Melanocyte of skin (primary cell): ENCODE measurements at places on chromosomes 5 and 9. TPM values are rescaled to one million over a fixed set of nuclear protein-coding genes. Genes with fewer than 3 reads are reported as not detected.

AK8 gene
- 0.36 and 1.4 TPM in 2 replicates for total RNA-seq

IL13 gene
- 0.36 TPM in 1 of 2 replicates, not detected in the other for total RNA-seq

ZNF346 gene
- total RNA-seq, result 10.7 and 19.3 TPM in 2 replicates

ARHGEF37 gene
- 1.4 and 2.0 TPM in 2 replicates for total RNA-seq

ORM2 gene
- not detected in 2 replicates for total RNA-seq

TAF11L10 gene
- not detected in 2 replicates for total RNA-seq

LCN6 gene
- not detected in 2 replicates for total RNA-seq

ADAMTSL1 gene
- total RNA-seq, result 0.33 and 0.62 TPM in 2 replicates

PRR16 gene
- 0.62 and 0.67 TPM in 2 replicates for total RNA-seq

ARID3C gene
- under 0.01 TPM in 1 of 2 replicates, not detected in the other for total RNA-seq

TPPP gene
- 1.2 and 1.7 TPM in 2 replicates for total RNA-seq

CLK4 gene
- total RNA-seq, result 11.7 and 19.1 TPM in 2 replicates

ZDHHC11 gene
- 3.3 and 5.9 TPM in 2 replicates for total RNA-seq

SHC3 gene
- total RNA-seq, result 0.34 and 1.1 TPM in 2 replicates

MAP3K1 gene
- total RNA-seq, result 20.0 and 49.8 TPM in 2 replicates

ANKRD55 gene
- total RNA-seq, result not detected in 2 replicates

HAVCR2 gene
- 0.69 TPM in 1 of 2 replicates, not detected in the other for total RNA-seq

GAS1 gene
- total RNA-seq, result 25.5 and 45.8 TPM in 2 replicates

LCN10 gene
- total RNA-seq, result not detected in 2 replicates

C9orf153 gene
- total RNA-seq, result under 0.01 TPM in 1 of 2 replicates, not detected in the other

SPINK7 gene
- total RNA-seq, result not detected in 2 replicates

GABBR2 gene
- total RNA-seq, result 1.00 and 2.8 TPM in 2 replicates

FOXD4 gene
- total RNA-seq, result under 0.01 TPM in 1 of 2 replicates, not detected in the other

GNA14 gene
- not detected in 2 replicates for total RNA-seq

AGXT2 gene
- not detected in 2 replicates for total RNA-seq

CAMK2A gene
- total RNA-seq, result 0.33 and 0.62 TPM in 2 replicates

FKTN gene
- 28.4 and 40.3 TPM in 2 replicates for total RNA-seq

MCTP1 gene
- total RNA-seq, result 31.3 and 50.4 TPM in 2 replicates

DMRT3 gene
- not detected in 2 replicates for total RNA-seq

ACOT12 gene
- 0.31 and 1.00 TPM in 2 replicates for total RNA-seq

GDNF gene
- total RNA-seq, result not detected in 2 replicates

PCDHA1 gene
- under 0.01 TPM in 1 of 2 replicates, not detected in the other for total RNA-seq

GARIN3 gene
- total RNA-seq, result not detected in 2 replicates

CDH9 gene
- total RNA-seq, result not detected in 2 replicates

ENTPD2 gene
- total RNA-seq, result not detected in 2 replicates
